Amniotic epithelial cell (primary cell): ENCODE measurements at places on chromosomes 6 and 20.

- DNase-seq, result peak; percentile 40
These were observed 47.8 kb downstream of the GMPR start for GRCh38 chr6:16286151-16286522.

- DNase-seq, result peak; percentile 60
These were observed 56.0 kb downstream of the TENT5A start for GRCh38 chr6:81696524-81696923.

- DNase-seq, result peak; percentile 16
These were observed 469.8 kb upstream of the SOX4 start for GRCh38 chr6:21123507-21124436.

DNA sequence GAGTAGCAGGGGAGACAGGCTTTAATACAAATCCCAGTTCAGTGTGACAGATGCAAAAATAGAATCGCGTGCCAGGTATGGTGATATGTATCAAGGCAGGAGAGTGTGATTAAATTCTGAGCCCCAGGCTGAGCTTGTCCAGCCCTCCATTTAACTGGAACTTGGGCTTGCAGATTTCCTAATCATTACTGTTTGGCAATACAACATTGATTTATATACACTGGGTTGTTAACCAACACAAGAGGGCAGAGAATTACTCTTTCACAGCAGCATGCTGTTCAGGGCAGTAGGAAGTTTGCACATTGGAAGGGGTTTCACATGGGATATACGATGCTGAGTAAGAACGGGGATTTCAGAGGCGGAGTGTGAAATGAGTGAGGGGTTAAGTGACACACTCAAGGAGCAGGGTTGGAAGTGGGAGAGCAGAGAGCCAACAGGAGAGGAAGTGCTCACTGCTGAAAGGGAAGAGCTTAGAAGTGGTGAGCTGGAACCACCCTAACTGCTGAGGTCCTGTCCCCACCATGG is 70.8 kb upstream of the ATXN1 start:
- peak; percentile 47 for DNase-seq

- DNase-seq, result no peak
These were observed 525.4 kb upstream of the RNF217 start for GRCh38 chr6:124436803-124437202.

GRCh38 chr6:169906004-169906687 is 154.7 kb downstream of the ERMARD start:
- no peak for DNase-seq

DNA sequence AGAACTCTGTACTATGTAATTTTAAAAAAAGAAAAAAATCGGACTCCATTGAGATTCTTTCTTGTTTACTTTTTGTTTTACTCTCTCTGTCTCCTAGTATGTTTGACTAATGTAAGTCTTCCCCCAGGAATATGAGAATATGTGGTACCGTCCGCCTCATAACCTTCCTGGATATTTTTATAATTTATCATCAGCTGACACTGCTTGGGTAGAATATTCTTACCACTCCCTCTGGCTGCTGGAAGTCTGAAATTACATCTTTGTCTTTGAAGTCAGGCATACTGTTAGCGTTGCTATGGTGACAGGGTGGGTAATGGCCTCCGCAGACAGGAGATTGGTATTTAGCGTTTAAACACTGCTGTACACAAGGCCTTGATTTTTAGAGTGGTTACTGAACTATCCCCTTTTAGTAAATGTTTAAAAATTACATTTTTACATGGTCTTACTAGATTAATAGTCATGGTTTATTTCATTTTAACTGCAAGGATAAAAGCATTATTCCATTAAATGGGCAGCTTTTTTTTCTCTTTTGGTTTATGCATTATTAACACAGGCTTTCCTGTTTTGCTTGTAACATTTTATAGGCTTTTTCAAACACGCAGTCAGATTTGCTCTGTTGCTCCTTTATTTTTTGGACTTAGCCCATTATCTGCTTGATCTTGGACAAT is 176.4 kb downstream of the ARID1B start:
- DNase-seq, result peak; percentile 99

DNA sequence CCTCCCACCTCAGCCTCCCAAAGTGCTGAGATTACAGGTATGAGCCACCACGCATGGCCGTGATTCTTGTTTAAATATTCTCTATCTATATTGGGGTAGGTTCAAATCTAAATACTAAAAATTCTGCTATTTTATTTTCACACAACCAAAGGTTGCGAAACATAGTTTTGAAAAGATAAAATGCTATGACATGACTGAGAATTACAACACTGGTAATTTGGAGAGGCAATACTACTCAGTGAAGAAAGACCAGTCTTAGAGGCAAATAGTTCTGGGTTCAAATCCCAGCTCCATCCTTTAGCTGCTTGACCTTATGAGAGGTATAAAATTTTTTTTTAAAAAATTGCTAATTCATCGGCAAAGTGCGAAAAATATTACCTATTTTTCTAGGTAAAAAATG is 137.0 kb upstream of the PREP start:
- DNase-seq, result peak; percentile 26

GRCh38 chr6:12601881-12602280 is 114.7 kb upstream of the PHACTR1 start:
- no peak for DNase-seq

- DNase-seq, result no peak
These were observed 45.9 kb upstream of the CARMIL1 start for GRCh38 chr6:25233226-25233625.

DNA sequence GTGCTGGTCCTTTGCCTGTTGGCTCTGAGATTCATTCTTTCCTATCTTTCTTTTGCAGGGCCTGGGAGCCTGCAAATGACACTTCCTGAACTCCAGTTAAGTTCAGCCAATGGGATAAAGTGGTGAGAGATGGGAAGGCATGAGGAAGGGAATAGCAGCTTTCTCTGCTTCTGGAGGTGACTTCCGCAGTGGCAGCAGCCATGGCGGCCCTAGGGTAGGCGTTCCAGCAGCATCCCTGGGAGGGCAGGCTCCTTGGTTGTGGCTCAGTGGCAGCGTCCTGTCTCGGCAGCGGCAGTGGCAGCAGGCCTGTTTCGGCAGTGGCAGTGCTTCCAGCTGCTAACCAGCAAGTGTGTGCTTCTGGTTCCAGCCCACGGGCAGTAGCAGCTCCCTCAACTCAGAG is 7.3 kb upstream of the MDFI start:
- DNase-seq, result no peak

- no peak for DNase-seq
These were observed 51.9 kb upstream of the NFATC2 start for GRCh38 chr20:51594236-51595057.

GRCh38 chr6:139590206-139590605 is 215.8 kb upstream of the CITED2 start:
- DNase-seq, result no peak

- DNase-seq, result peak; percentile 93
These were observed 605.5 kb downstream of the HDGFL1 start for GRCh38 chr6:23174781-23175361.

GRCh38 chr6:72414657-72415056 is 207.2 kb upstream of the KCNQ5 start:
- no peak for DNase-seq

GRCh38 chr6:69785697-69786096 is 11.1 kb downstream of the LMBRD1 start:
- no peak for DNase-seq

- peak; percentile 27 for DNase-seq
These were observed 1.2 kb downstream of the ZNF335 start for GRCh38 chr20:45970646-45971424.

DNA sequence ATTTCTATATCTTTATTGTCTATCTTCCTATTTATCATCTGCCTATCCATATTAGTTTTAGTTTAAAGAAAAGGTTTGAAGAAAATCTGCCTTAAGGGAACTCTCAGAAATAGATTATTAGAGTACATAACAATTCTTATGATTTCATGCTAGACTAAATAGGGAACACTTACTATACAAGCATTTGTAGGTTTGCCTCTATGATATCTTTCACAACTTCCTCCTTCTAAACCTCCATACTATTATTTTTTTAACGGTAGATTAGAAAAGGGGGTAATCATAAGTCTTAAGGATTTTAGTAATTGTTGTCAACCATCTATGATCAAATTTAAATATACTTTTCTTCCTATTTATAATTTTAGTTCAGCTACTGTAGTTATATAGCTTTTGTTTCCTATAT is 11.6 kb upstream of the DSE start:
- no peak for DNase-seq

DNA sequence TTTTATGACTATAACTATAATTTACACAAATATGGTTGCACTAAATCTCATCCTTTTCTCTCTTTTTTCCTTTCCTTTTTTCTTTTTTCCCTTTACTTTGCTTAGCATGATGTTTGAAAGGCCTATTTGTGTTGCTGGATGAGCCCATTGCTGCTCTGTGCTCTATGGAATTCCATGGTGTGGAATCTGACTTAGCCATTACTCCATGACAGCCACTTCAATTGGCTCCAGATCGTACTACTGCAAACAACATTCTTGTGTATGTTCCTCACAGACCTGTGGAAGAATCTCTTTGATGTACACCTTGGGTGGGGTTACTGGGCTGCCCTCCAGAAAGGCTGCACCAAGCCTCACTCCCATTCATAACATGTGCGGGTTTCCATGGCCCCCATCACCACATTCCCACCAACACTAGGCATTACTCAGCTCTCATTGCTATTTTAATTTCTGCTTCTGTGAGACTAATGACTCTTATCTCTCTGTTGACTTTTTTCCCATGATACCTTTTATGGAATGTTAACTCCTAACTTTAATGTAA is 979.0 kb downstream of the KIF16B start:
- DNase-seq, result no peak

- DNase-seq, result peak; percentile 1
These were observed 381.5 kb downstream of the TFAP2A start for GRCh38 chr6:10033223-10033829.

- DNase-seq, result peak; percentile 97
These were observed 185.3 kb downstream of the OGFRL1 start for GRCh38 chr6:71473926-71474325.

GRCh38 chr6:87180105-87180728 is 24.9 kb downstream of the ZNF292 start:
- no peak for DNase-seq

DNA sequence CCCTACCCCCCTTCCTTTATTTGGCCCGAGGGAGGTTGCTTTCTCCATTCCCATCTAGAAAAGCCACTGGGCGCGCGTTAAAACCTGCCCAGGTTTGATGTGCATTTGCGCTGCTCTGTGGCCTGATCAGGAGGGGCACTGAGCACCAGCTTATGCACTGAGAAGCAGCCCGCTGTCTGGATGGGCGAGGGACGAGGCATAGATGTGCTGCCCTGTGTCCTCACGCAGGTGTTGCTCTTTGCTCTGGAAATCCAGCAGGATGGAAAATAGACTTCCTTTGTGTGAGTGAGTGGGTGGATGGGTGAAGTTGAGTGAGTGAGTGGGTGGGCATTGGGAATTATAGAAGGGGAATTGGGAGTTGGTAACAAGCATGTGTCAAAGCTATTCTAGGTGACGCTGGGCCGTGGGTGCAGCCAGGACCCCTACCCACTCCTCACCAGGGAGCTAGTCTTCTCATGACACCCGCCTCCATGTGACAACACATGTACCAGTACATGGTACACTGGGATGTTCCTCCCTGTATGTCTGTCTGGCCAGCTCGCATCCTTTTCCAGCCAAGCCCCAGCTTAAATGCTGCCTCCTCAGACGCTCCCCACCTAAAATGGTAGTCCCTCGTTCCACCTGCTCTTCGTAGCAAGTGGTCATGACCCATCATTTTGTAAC is 162.6 kb downstream of the DTNBP1 start:
- DNase-seq, result no peak

DNA sequence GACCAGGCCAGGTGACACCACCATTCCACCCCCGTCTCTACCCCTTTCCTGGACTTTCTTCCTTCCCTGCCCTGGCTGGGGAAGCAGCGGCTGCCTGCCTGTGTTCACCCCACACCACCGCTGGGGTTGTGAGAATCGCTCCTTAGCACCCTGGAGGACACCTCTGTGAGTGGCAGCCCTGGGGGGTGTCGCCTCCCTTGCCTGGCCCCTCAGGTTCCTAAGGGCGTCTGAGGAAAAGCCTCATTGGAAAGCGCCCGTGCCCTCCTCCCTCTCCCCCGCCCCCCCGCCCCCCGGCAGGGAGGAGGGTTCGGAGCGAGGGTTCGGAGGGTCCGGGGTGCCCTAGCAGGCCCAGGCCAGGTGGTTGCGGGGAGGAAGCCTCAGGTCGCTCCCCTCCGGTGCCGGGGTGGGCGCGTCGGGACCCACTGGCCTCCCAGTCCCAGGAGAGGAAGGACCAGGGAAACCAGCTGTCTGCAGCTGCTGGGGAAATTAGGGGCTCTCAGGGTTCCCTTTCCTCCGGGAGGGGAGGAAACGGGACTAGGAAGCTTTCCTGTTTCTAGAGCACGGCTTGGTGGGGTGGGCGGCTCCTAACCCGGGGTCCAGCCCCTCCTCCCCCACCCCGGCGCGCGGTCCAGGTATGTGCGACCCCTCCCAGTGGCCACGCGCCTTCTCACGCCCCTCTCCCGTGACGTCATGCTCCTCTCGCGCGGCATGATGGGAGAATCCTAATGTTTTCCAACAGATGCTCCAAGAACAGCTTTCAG is at the start of gene PHACTR3:
Gene PHACTR3 (plus strand): TSS at position 760 of the 761 bp plus-strand sequence. CDS start 475 bp downstream, outside the sequence.
- DNase-seq, result no peak

GRCh38 chr6:44645276-44645675 is 257.8 kb downstream of the CDC5L start:
- no peak for DNase-seq

DNA sequence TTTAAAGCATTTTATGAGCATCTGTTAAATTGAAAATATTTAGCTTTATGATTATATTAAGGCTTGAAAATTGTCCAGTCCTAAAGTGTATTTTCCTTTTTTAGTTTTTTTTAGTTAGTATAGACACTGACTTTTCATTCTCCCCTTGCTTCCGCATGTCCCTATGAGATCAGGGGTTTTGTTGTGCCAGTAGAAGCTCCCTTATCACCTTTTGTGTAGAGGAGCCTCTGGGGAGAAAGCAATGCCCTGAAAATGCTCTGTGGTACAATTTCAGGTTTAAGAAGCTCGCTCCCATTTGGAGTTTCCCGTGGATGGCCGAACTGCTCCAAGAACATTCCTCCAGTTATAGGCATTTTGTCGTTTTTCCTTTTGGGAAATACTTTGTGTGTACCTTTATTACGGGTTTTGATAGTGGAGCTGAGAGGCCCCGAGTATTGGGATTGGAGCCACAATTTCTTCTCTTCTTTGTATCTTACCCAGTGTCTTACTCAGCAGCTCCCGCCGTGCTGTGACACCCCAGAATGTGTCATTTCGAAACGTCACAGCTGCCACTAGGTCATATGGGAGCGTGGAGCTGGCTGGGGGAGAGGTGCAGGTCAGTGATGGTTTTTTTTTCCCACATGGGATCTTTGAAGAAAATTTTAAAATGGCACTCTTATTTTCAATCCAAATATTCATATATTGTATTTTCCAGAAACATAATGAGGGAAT is 49.9 kb downstream of the RPRD1B start:
- DNase-seq, result peak; percentile 23

- DNase-seq, result no peak
These were observed 38.3 kb upstream of the PRSS16 start for GRCh38 chr6:27209196-27209595.

GRCh38 chr6:168242940-168243225 is 76.7 kb downstream of the DACT2 start:
- DNase-seq, result no peak

- DNase-seq, result no peak
These were observed 105.4 kb downstream of the NOL4L start for GRCh38 chr20:32479697-32480171.
